ENCODE measurements at places on chromosomes 1 and 21. TPM values are rescaled to one million over a fixed set of nuclear protein-coding genes. Genes with fewer than 3 reads are reported as not detected.

Gene LCA5L
- total RNA-seq, result 2.0 TPM

Gene NFASC
- 0.63 TPM for total RNA-seq

Gene C1orf141
- not detected for total RNA-seq

Gene PM20D1
- not detected for total RNA-seq

Gene ELAPOR1
- total RNA-seq, result not detected

Gene SLC45A1
- 0.28 TPM for total RNA-seq

Gene PGBD5
- total RNA-seq, result 0.32 TPM

Gene VSIG8
- total RNA-seq, result not detected

Gene LAX1
- total RNA-seq, result not detected

Gene CD84
- total RNA-seq, result not detected

Gene SH2D2A
- 3.8 TPM for total RNA-seq

Gene MMEL1
- total RNA-seq, result not detected

Gene CD164L2
- not detected for total RNA-seq

Gene CD53
- not detected for total RNA-seq

Gene LINGO4
- total RNA-seq, result not detected

Gene ADGRB2
- total RNA-seq, result 309 TPM

Gene ADAMTS1
- total RNA-seq, result 155 TPM

Gene OLFML2B
- total RNA-seq, result 0.11 TPM
